NCI-H524 (cell line): ENCODE measurements at places on chromosomes 7 and 10.

GRCh38 chr10:1420661-1421362 lies 316.5 kb downstream of the ADARB2 start:
- peak; percentile 52 for DNase-seq

- no peak for DNase-seq
These were observed 48.5 kb downstream of the PLXNA4 start for GRCh38 chr7:132527467-132528410.

GRCh38 chr7:117871401-117871777 lies 1.9 kb downstream of the CTTNBP2 start:
- no peak for DNase-seq

DNA sequence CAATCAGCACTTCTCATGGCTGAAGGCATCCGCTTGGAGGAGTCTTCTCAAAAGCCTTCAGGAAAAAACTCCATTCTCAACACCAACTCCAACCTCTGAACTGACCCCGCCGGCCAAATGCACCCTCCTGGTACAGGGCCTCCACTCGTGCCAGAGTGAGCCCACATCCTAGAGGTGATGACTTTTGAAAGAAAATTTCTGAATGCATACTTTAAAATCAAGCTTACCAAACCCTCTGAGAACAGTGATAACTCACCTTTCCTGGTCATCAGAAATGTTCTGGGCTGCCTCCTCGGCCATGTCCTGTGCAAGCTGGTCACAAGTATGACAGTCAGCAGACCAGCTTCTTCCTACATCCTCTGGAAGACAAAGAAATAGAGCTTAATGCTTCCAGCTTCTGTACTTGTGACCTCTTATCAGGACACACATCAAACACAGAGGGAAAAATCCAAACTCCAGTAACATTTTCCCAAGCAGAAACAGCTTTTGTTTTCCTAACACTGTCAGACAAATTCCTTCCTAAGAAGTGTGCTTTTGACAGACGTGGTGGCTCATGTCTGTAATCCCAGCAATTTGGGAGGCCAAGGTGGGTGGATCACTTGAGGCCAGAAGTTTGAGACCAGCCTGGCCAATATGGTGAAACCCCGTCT lies at the start of gene PKD1L1:
TSS of gene PKD1L1 (minus strand) at position 326 of the 650 bp plus-strand sequence. CDS start at position 300, 26 bp downstream.
- no peak for DNase-seq

DNA sequence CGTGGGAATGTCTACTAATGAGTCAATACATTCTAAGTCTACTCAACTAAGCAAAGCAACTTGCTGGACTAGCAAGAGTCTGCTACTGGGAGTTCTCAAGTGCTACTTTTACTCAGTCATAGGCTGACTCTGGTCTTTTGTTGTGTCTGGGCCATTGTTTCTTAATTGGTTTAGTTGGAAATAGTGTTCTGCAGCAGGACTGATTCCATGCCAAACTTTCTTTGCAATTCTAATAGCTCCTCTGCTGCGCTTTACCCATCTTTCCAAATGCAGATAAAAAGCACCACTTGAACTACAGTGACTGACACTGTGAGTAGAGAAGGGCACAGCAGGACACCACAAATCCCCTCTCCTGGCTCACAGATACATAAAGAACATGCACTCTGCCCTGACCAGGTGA lies 125.7 kb downstream of the CD36 start:
- DNase-seq = peak; percentile 50

DNA sequence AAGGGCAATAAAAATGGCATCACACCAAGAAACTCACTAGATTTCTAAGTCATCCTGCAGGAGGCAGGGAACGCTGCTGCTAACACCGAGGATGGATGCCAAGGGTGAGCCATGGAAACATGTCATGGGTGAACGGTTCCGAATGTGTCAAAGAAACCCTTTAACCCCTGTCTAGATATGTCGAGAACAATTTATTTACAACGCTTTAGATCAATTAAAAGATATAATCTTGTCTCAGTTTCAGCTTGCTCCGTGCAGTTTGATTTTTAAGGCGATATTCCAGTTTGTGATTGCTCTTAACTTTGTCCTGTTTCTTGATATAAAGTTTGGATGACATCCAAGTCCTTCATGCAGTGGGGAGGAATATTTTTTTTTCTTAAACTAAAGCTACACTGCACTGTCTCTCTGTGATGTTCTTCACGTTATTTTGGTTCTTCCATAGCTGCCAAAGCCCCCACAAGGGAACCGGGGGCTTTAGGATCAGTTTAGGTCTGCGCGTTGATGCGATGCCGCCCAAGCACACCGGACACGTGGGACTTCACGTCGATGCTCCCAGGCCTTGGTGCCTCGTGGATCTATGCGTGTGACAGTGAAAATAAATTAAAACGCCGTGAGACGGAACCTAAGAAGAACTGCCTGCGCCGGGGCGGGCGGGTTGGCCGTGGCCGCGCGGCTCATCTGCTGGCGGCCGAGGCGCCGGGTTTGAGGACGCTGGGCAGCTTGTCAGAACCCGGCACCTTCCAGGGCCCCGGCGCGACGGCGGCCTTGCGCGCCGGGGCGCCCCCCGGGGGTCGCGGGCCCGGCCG lies 220.3 kb downstream of the PHTF2 start:
- DNase-seq = no peak

DNA sequence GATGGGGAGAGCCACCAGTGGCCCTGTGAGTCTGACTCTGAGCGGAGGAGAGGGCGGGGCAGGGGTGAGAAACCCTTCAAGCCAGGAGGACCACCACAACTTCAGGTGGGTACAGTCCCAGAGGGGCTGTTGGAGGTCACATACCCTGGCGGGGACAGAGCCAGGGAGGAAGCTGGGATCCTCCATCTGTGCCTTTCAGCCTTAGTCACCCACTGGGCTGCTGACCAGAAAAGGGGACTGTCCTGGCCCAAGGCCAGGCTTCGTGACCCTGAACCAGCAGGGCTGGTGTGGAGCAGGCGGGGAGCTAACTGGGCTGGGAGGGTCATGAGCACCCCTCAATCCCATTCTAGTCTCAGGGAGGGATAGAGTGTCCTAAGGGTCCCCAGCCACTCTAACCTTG lies 1.5 kb upstream of the CALHM3 start:
- DNase-seq = no peak
